Endothelial cell (in vitro differentiated cells): ENCODE measurements at places on chromosomes 5 and 9.

DNA sequence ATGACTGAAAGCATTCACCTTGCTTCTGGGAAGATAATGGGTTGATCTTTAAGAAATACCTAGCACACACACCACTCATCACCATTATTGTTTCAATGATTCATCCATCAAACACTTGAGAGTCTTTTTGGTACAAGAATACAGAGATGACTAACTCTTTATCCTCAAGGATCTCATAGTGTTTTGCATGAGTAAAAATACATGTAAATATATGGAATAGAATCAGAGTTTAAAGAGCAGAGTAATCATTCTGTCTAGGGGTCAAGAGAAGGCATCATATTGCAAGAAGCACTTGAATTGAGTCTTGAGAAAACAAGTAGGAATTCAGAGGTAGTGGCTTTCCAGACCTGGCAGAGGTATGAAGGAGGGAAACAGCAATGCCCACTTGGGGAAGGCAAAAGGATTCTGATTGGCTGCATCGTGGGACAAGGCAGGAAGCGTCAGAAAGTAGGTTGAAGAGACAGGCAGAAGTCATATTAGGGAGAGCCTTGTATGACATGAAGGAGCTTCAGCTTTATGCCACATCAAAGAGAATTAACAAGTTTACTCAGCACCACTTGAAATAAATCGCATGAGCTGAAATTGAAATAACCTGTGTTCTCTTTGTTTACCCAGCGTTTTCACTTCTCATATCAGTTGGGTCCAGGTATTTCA is 542.5 kb downstream of the TLE1 start:
- no peak for DNase-seq

- DNase-seq, result no peak
Observed at GRCh38 chr9:93218161-93218560, 34.2 kb downstream of the WNK2 start.

DNA sequence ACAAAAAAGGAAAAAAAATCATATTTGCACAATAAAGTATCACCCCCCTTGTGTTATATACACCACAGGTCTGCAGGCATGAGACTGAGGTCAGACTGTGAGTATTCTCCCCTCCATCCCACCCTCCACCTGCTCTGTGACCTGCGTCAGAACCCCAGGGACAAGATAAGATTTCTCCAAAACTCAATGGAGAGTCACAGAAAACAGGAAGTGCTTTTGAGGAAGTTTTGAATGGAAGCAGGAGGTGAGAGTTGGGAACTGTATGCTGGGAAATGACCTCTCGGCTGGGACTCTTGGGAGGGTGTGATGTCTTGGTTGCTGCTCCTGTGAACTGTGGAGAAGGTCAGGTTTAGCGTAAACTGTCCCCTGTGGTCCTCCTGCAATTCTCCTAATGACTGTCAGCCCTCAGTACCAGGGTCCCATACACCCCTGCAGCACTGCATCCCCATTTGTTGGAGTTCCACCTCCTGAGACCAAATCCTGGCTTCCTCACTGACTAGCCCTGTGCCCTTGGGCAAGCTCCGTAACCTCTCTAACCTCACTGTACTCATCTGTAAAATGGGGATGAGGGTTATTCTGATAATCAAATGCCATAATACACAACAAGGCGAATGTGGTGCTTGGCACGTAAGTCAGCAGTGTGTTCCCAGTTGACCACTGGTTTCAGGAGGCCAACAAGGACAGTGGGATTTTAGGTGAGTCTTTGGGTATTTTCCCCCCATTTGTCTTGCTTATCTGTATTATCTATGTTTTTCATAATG is 6.9 kb upstream of the CTSL start:
- no peak for DNase-seq

- no peak for DNase-seq
Observed at GRCh38 chr5:73154208-73155006, 18.6 kb upstream of the TMEM174 start.

- DNase-seq, result no peak
Observed at GRCh38 chr5:1131191-1131621, 19.3 kb upstream of the SLC12A7 start.

- no peak for DNase-seq
Observed at GRCh38 chr9:126797903-126798302, 6.9 kb upstream of the ZBTB43 start.

DNA sequence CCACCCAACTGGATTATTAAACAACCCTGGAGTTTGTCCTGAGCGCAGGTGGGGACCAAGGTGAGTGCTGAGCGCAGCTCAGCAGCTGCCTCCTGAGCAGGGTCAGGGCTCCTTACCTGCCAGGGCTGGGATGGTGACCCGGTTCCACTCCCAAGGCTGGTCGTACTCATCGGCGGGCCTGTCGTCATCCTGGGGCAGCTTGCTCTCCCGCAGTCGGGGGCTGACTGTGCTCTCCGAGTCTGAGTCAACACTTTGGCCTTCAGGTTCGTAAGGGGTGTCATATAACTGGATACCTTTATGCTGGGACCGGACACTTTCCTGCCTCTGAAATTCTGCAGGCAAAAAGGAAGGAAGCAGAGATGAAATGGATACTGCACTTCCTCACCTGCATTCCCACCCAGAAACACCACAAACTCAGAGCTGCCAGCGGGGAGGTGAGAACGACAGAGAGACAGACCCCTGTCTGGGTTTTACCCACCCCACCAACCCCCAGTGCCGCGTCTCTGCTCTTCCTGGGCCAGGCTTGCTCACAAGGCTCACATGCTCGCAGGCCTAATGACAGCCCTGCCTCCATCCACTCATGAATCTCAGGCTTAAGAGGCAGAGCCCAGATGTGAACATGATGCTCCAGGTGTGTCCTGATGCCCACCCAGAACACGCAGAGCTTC is 70.7 kb upstream of the SLC25A51 start:
- DNase-seq, result no peak
